Activated CD8-positive, alpha-beta memory T cell treated with anti-CD3 and anti-CD28 coated beads for 1 hour (primary cell): ENCODE measurements at places on chromosomes 11 and 22.

DNA sequence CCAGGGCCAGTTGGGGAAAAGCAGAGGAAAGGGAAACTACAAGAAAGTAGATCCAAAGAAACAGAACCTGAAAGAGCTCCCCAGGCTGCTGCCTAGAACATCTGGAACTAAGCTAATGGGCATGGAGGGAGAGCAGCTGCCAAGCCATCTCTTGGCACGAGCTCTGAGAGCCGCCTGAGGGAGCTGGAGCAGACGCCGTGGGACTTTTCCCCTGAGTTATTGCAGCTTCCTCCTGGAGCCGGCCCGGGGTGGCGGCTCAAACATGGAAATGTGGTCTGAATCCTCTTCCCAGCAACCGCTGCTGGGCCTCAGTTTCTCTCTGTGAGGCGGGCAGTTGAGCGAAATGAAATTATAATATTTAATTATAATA, 41.8 kb downstream of the LIF start:
- no peak for DNase-seq

DNA sequence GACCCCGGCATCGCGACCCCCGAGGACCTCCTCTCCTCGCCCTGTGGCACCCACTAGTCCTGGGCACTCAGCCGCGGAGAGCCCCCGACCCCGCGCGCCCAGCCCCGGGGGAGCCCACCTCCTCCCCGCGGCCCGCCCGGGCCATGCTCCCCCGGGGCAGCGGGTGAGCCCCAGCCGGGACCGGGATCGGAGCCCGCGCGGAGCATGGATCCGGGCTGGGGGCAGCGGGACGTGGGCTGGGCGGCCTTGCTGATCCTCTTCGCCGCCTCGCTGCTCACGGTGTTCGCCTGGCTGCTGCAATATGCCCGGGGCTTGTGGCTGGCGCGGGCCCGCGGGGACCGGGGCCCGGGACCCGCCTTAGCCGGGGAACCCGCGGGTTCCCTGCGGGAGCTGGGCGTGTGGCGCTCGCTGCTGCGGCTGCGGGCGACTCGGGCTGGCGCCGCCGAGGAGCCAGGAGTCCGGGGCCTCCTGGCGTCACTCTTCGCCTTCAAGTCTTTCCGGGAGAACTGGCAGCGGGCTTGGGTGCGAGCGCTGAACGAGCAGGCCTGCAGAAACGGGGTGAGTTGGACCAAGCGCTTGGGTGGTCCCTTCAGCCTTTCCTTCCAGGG, 498 bp downstream of the C2CD2L start:
- no peak for DNase-seq

DNA sequence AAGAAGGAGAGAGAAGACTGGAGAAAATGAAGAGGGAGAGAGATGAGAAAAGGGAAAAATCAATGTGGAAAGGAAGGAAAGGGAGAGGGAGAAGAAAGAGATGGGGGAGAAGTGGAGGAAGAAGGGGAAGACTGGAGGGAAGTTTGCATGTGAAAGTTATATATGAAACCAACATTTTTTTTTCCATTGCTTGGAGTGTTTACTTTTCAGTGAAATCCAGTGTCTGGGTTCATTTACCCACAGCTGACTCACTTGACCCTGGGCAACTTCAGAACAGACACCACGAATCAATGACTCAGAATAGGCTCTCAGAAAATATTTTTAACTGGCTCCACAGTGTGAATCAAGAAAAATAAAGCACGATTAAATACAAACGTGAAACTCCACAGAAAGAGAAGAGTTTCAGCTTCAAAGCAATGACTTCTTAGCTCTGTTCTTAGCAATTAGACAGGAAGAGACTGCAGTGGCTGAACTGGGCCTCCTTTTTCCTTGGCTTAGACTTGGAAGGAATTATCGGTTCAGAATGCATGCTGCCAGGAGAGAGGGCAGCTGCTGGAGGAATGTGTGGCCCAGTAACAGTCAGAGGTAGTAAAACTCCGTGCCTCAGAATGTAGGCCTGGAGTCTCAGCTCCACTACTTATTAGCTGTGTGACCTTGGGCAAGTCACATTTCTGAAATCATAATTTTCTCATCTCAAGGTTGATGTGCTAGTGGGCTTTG, 237.5 kb downstream of the MIAT start:
- DNase-seq = no peak

- DNase-seq = no peak
These were observed 47.6 kb upstream of the PARVA start for GRCh38 chr11:12329797-12330196.

- DNase-seq = no peak
These were observed 4.6 kb upstream of the RTCB start for GRCh38 chr22:32416556-32417085.

DNA sequence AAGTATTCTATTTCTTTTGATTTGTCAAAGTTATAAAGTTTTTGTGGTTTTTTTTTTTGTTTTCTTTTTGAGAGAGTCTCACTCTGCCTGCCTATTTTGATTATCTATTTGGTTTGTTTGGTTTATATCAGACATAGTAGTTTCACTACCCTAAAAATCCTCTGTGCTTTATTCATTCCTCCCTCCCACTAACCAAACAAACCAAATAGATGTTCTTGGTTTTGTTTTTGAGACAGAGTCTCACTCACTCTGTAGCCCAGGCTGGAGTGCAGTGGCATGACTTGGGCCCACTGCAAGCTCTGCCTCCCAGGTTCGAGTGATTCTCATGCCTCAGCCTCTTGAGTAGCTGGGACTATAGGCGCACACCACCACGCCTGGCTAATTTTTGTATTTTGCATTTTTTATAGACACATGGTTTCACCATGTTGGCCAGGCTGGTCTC, 67.9 kb downstream of the ENTHD1 start:
- no peak for DNase-seq

- no peak for DNase-seq
These were observed 2.2 kb upstream of the CHRM4 start for GRCh38 chr11:46393759-46394158.

GRCh38 chr22:42910221-42910942, 53.3 kb upstream of the ARFGAP3 start:
- DNase-seq = no peak

DNA sequence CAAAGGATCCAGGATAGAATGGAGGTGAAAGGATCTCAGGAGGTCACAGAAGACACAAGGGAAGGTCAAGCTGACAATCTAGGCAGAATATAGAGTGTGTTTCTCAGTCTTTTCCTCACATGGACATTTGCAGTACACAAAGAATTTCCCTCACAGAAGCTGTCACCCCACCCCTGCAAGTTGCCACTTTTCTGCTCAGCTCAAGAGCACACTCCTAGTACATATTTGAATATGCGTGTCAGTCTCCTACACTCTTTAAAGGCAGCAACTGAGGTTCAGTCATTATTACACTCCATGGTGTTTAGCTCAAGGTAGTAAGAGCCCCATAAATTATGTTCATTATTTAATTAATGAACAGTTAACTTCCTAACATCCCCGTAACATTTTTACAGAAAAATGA, 59.1 kb downstream of the ETS1 start:
- no peak for DNase-seq

DNA sequence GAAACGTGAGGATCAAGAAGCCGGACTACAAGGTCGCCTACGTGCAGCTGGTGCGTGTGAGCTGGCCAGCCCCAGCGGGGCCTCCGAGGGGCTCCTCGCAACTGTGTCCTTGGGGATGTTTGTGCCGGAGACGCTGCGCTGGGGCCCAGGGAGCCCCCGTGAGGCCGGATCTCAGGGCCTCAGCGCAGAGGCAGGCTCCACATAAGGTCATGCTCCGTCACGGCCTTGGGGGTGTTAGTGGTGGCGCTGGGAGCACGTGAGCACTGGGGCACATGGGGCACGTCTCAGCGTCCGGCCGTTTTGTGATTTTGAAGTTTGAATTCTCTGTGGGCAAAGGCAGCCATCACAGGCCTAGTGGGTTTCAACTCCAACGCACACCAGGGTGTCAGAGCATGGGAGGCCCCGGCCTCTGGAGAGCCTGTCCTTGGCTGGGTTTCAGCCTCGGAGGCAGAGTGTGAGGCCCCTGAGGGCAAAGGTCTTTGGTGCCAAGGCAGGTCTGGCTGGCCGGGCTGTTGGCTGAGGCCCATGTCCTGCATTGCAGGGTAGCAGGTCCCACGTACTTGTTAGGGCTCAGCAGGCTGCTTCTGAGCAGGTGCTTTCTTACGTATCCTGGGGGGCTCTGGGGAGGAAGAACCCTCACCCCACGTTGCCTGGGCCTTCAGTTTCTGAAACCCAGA, 5.8 kb downstream of the MRPL23 start:
- no peak for DNase-seq

- DNase-seq = no peak
These were observed 7.0 kb downstream of the PTPRJ start for GRCh38 chr11:47987310-47987709.

GRCh38 chr11:73306069-73306841, 1.8 kb upstream of the ARHGEF17 start:
- DNase-seq = no peak

GRCh38 chr11:114060392-114061047, 1.0 kb downstream of the ZBTB16 start:
- no peak for DNase-seq

DNA sequence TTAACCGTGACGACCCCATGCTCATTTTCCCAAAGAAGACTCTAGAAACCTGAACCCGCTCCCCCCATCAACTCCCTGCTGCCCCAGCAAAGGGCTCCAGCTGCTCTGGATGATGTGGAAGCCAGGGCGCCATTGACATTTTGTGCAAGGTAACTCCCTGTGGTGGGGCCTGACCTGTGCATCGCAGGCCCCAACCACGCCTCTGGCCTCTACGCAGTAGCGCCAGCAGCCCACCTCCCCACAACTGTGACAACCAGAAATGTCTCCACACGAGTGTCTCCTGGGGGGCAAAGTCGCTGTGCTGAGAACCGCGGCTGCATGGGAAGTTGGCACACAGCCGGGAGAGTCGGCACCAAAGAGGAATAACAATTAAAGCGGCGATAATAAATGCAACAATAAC, 86.9 kb upstream of the PRR5 start:
- no peak for DNase-seq

DNA sequence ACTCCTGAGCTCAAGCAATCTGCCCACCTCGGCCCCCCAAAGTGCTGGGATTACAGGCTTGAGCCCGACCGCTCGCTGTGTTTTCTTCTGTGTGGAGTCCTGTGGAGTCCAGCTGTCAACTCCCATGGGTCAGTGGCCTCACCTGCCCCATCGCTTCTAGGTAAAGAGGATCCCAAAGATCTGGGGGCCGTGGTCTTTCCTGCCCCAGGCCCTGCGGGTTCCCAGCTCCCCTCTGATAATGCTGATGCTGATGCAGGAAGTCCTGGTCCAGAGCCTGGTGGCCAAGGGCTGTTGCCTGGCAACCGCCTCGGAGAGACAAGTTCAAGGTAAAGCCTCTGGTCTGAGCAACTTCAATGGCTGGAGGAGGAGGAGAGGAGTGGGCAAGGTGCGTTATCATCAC, 9.6 kb downstream of the SSTR3 start:
- DNase-seq = no peak

DNA sequence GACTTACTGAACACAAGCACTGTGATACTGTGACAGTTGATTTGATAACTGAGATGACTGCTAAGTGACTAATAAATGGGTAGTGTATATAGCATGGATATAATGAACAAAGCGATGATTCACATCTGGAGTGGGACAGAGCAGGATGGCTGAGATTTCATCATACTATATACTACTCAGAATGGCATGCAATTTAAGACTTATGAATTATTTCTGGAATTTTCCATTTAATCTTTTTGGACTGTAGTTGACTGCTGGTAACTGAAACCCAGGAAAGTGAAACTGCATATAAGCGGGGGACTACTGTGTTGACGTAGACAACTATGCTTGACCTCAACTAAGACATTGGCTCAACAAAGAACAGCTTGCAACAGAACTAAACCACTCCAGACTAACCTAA, 20.0 kb upstream of the NUCB2 start:
- DNase-seq = no peak

GRCh38 chr11:9765320-9766101, 101.6 kb downstream of the SWAP70 start:
- no peak for DNase-seq

DNA sequence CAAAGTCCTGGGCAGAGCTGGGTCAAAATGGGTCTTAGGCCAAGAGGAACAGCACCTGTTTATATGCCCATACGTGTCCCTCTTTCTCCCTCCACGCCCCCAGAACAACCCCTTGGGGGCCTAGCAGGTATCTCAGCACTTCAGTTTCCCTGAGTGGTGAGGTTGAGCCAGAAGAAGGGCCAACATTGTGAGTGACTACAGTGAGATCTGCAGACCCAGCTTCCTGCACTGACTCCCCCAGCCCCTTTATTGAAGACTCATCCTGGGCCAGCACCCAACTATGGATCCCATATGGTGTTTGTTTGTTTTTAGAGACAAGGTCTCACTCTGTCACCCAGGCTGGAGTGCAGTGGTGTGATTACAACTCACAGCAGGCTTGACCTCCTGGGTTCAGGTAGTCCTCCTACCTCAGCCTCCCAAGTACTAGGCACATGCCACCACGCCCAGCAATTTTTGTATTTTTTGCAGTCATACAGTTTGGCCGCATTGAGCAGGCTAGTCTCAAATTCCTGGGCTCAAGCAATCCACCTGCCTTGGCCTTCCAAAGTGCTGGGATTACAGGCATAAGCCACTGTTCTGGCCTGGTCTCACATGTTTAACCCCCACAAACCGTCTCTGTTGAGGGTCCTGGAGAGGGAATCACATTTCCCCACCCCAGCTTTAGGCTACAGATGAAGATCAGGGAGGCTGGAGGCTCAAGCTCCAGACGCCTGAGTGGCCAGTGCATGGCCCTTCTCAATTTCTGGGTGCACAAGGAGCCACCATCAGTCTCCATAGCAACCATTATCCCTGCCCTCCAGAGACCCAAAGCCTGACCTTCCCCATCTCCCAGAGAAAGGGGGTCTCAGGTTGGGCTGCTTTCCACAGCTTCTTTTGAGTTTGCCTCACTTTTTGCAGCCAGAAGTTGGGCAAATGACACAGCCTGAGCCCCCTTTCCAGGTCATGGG, 1.7 kb upstream of the LARGE2 start:
- no peak for DNase-seq

DNA sequence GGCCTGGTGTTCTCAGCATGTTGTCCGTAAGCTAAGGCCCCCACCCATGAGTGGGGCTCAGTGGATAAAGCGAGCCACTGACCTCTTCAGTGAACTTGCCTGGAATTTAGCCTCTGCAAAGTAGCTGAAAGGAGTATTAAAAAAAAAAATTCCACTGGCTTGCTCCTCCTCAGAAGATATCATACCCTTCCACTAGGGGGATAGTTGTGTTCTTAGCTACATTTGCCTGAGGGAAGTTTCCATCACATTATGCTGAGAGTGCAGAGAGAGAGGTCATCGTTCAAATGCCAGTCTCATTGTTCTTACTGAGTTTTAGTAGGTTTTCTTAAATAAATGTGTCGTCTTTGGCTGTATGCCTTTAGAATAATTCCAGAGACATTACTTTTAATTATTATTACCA, 879.7 kb downstream of the JRKL start:
- no peak for DNase-seq
